Cardiac atrium fibroblast (primary cell): ENCODE measurements at places on chromosomes 2 and 18. TPM values are rescaled to one million over a fixed set of nuclear protein-coding genes. Genes with fewer than 3 reads are reported as not detected.

Gene NTSR2
- total RNA-seq: not detected in 2 replicates

Gene MPV17
- total RNA-seq: 69.1 and 102 TPM in 2 replicates

Gene HOXD13
- total RNA-seq: not detected in 2 replicates

Gene PRKCE
- total RNA-seq: 9.4 and 13.1 TPM in 2 replicates

Gene FOXI3
- total RNA-seq: not detected in 2 replicates

Gene DNER
- total RNA-seq: 0.36 and 14.1 TPM in 2 replicates

Gene SLC4A5
- total RNA-seq: under 0.01 and 0.16 TPM in 2 replicates
